ENCODE measurements at places on chromosomes 2 and 18.

DNA sequence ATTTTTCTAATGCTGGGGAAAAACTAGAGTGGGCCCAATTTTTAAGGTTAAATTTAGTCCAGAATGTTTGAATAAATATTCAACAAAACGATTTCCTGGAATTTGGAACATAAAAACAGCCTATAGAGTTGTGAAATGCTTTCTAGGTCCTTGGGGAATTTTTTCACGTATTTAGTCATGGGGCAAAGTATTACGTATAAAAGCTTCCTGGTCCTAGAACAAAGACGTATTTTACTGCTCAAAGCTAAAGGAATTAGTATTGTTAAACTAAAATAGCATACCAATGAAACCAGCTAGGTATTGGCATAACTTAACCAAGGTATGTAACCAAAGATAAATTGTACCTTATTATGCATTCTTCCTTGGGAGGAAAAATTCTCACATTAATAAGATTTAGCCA lies 1.6 kb downstream of the SESTD1 start:
- no peak for DNase-seq

DNA sequence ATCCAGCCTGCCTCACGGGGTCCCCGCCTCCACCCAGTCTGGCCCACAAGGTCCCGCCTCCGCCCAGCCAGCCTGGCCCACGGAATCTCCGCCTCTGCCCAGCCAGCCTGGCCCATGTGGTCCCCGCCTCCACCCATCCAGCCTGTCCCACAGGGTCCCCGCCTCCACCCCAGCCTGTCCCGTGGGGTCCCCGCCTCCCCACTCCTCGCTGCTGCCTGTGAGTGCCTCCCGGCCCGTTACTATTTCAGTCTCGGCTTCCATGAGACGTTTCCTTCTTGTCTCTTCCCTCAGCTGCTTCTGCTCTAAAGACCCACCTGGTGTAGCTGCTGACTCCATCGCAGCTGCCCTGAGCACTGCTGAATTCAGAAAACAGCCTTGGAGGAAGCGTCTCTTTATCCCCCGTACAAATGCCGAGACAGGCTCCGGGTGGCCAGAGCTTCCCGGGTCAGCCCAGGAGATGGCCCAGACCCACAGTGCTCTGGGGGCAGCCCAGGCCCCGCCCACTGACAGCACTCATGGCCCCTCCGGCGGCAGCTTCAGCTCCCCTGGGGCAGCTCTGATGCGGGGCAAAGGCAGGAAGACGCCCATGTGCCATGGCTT lies 69.8 kb downstream of the NFATC1 start:
- no peak for DNase-seq

GRCh38 chr18:10477121-10477862 lies 22.9 kb downstream of the APCDD1 start:
- no peak for DNase-seq

DNA sequence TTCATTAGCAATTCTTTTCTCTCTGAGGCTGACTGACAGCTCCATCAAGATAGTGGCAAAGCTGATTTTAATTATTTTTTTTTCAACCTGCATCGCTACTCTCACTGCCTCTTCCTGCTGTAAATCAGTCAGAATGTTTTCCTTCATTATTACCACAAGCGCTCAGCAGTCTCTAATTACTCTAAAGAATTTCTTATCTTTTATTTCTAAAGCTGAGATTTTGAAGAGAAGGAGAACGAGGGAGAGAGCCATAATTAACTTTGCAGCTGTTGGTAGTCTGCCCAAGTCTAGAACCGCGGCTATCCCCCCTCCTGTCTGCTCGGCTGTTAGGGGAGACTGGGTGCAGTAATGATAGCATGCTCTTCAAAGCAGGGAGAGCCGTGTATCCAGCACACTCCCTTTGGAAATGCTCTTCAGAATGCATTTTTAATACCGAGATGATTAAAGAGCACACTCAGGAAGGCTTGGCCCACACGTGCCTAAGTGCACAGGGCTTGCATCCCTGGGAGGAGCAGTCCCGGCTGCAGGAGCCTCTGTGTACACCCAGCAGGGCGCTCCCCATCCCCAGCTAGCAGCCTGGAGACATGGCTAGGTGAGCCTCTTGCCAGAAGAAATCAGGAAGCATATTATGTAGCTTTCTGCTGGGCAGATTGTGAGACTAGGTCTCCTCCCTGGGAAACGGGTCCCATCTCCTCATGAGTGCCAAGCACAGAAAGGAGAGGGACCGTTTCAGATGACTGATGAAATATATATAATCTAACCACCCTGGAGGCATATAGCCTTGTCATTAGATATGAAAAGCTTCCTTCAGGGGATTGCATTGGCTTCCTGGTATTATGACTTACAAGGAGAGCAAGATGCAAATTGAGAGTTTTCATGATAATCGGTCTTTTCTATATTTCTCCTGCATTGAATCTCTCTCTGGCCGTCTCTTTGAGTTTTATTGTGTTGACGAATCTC lies 555.2 kb downstream of the CMPK2 start:
- no peak for DNase-seq

DNA sequence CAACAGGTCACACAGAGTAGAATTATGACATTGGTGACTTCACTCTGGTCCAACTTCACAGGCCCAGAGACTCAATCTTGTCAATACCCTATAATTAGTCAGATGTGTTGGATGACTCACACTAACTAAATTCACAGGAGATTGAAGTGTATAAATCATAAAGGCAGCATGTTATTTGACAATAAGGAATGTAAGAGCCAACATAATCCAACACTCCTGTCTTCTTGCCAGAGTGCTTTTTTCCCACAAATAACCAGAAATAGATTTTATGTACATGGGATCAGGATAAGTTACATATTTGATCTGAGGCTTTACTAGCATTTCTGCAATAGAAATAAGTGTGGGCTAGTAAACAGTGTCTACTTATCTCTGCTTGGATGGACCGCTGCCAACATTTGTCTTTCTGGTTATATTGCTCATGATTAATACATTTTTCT lies 42.2 kb upstream of the ZSWIM2 start:
- no peak for DNase-seq

DNA sequence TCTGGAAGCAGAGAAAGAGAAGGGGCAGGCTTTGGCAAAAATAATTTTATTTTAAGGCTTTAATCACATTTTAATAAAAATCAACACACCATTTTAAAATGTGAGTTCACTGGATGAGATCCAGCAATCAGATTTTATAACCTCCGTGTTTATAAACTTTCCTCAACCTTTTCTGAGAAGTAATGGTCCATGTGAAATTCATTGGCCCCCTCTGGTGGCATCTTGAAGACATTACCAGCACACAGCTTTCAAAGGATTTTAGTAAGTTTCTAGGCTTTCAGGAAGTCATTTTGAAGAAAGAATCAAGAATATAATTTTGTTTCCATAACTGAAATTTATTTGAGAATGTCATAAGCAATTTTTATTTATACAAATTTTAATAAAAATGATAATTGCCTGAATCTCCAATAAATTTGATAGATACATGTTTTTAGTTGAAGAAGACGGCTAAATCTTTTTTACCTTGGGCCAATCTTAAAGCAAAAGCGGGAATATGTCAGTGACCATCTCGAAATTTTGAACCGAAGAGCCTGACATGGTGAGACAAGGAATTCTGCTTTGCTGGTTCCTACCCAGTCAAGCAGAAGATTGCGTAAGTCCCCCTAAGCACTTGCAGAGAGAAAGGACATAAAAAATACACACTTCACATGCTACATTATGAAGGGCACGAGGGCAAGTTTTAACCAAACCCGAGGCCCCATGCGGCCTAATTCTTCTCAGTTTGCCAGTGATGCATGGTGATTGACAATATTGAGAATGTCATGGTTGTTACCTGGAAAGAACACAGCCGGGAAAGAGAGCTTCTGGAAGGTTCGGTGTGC lies 128.4 kb upstream of the CBLN2 start:
- DNase-seq, result no peak

DNA sequence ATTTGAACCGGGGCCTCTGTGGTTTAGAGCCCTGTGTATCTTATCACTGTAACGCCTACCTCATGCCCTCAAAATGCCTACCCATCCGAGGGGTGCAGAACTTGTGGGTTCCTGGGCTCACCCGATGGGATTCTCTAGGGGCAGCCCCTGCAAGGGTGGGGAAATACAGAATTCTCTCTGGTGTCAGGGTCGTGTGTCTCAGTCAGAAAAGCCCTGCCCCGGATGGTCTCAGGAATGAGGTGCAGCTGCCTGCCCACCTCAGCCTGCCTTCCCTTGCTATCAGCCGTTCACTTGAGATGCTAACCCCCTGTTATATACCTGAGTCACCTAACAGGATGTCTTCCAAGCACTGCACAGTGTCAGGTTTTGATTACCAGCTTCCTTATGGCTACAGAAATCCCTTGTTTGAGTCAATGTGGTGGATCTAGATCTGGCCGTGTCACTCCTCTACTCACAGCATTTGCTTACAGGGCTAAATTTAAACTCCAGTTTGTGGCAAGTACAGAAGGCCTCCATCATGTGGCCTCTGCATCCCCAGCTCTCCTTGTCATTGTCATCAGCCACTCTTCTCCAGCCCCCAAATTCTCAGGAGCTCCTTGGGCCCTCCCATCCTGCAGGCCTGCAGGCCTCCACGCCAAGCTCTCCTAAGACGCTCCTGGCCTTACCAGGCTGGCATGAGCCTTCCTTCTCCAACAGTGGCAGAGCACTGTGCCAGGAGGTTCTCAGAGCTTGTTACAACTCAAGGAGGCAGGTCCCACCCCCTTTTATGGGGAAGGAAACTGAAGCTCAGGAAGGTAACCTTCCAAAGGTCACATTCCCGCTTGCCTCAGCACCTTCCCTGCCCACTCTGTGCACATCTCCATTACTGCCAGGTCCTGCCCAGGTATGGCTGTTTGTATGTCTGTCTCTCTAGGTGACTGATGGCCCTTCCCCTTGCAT lies 14.3 kb upstream of the MAP3K2 start:
- no peak for DNase-seq

GRCh38 chr2:47346107-47346506 lies 56.8 kb upstream of the MSH2 start:
- DNase-seq, result no peak

DNA sequence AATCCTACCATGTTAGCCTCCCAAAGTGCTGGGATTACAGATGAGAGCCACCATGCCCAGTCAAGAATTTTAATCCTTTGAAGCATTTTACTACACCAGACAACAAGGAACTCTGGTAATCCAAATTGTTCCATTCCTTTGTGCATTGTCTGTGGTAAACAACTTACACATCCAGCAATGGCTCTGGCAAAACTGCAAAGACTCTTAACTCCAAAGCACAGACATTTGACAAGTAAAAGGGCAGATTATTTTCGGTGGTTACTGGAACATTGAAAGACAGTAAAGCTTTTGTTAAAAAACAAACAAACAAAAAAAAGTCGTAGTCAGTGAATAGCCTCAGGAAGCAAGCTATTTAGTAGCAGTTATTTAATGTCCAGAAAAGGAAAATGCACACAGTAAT lies 33.2 kb upstream of the RMND5A start:
- no peak for DNase-seq

DNA sequence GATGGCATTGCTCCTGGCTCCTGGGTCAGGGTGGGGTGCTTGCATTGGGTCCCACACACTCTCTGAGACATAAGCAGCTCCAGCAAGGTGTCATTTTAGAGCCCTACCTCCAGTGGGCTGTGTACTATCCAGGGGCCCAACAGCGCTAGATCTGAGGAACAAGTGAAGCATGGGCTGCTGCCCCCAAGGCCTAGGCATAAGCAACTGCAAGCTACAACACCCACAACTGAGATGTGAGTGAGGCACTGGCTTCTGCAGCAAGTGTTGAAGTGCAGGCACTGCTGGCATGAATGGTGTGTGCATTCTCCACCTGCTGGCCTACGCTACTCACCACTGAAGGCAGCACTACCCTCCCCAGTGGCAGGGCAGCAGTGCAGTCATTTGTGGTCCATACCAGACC lies 81.0 kb upstream of the STK39 start:
- no peak for DNase-seq

- DNase-seq, result no peak
Measured at GRCh38 chr2:60554074-60554645, 706 bp upstream of the BCL11A start.

GRCh38 chr18:56907771-56908170 lies 239.1 kb upstream of the BOD1L2 start:
- DNase-seq, result no peak

DNA sequence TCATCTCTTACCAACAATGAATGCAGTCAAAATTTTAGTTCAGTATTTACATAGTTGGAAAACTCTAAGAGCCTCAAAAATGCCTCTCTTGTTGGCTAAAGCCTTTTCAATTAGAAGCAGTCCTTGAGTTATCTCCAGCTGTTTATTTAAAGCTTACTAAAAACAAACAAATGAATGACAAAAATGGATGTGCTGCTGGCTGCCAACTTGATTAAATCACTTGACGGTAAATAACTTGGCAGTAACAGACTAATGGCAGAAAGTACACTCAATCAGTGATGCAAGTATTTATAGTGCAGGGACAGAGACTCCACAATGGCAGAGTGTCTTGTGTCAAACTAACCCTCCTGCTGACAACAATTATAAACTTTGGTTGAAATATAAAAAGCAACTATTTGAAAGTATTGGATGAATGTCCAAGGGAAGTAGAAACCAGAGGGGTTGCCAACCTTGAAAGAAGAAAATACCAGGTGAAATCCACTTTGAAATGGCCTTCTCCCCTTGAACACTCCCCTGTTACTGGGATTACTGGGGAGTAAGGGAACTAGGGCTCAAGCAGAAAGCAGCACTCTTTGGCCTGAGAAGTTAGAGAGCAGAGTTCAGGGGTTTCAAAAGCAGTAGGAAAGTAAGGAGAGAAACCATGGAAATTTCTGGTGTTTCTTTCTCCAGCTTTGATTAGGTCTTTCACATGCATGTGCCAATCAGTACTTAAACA lies 245.2 kb upstream of the SPHKAP start:
- DNase-seq, result no peak

GRCh38 chr2:232174662-232175061 lies 203.9 kb upstream of the ALPP start:
- no peak for DNase-seq

DNA sequence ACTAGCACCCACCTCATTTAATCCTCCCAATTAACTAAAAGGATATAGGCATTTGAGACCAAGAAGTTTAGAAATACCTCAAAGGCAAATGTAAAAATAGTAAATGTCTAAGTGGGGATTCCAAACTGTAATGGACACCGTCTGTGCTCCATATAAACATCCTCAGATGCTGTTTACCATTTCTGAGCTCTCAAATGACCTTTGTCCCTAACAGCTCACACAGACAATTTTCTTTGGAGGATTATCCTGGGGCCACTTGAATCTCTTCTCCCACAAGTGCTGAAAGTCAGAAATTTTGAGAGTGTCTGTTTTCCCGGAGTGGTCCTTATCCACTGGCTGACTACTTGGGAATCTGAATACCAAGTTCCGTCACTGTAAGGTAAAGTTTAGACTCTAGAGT lies 1418.9 kb downstream of the LRP1B start:
- DNase-seq, result no peak

Data from activated T-helper 1 cell treated with Interleukin-2 at 50 U/mL for 16 hours (primary cell).